ENCODE measurements at places on chromosomes 16 and 17.

DNA sequence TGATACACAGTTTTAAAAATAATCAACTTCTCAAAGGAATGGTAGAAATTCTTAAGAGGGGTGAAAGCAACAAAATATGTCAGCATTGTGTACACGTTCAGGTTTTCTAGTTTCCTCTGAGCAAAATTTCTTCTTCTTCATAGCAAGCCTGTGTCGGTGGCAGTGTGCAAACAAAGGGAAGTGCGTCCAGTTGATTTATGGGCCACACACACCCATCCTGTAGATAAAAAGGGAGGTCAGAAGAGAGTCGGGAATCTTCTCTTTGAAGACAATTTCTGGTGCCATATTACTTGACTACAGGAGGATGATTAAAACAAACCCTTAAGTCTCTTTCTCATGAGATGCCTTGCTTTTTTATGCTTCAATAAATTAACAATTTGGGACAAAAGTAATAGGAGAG lies 484.1 kb upstream of the SALL1 start:
- no peak for DNase-seq

DNA sequence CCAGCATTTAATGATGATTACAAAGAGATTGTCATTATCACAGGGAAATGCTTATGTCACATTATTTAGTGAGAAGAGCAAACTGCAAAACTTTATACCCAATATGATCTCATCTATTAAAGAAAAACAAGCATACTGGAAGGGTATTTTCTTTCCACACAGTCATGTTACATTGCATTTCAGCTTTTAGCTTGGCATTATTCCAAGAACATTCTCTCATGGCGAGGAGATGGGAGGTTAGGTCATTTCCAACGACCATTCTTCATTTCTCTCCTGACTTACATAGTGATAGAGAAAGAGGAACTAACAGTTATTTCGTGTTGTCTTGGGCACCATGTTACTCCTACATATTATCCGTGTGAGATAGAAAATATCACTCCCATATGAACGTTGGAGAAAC lies 309.4 kb upstream of the XYLT1 start:
- no peak for DNase-seq

DNA sequence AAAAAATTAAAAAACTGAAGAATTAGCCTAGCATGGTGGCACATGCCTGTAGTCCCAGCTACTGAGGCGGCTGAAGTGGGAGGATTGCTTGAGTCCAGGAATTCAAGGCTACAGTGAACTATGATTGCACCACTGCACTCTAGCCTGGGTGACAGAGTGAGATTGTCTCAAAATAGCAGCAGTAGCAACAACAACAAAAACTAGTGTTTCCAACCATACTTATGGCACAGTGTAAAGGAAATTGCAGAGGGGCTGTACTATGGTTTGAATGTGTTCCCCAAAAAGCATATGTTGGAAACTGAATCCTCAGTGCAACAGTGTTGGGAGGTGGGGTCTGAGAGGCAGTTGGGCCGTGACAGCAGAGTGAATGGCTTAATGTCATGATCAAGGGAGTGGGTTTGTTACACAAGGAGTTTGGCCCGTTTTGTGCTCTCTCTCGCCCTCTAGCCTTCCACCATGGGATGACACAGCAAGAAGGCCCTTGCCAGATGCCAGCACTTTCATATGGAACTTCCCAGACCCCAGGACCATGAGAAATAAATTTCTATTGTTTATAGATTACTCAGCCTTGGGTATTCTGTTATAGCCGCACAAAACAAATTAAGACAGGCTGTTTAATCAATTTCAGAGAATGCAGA lies 70.0 kb downstream of the PGS1 start:
- no peak for DNase-seq

GRCh38 chr17:66401364-66401763 lies 99.0 kb downstream of the PRKCA start:
- no peak for DNase-seq

DNA sequence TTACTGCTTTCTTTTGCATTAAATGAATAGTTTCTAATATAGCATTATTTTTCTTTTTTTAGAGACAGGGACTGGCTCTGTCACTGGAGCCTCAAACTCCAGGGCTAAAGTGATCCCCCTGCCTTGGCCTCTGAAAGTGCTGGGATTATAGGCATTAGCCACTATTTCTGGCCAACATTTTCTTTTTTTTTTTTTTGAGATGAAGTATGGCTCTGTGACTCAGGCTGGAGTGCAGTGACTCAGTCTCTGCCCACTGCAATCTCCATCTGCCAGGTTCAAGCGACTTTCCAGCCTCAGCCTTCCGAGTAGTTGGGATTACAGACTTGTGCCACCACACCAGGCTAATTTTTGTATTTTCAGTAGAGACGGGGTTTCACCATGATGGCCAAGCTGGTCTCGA lies 2.0 kb upstream of the DUXB start:
- DNase-seq = no peak

GRCh38 chr16:69773260-69773947 lies 11.3 kb downstream of the WWP2 start:
- DNase-seq = no peak

DNA sequence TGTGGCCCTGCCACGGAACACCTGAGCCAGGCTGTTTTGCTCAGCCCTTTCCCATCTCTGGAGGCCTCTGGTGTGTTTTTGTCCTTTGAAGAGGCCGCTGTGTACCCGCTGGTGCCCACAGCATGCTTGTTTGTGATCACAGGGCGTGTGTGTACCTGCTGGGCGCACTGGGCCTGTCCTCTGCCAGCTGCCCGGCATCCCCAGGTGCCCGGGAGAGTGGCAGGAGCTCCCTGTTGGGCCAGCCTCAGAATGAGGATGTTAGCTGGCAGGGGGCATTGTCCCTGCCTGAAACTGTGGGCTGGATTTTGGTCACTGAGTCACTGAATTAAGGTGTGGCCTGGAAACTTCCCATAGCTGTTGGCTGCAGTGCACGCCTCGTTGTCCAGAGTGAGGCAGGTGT lies 31.1 kb downstream of the BAIAP2 start:
- no peak for DNase-seq

DNA sequence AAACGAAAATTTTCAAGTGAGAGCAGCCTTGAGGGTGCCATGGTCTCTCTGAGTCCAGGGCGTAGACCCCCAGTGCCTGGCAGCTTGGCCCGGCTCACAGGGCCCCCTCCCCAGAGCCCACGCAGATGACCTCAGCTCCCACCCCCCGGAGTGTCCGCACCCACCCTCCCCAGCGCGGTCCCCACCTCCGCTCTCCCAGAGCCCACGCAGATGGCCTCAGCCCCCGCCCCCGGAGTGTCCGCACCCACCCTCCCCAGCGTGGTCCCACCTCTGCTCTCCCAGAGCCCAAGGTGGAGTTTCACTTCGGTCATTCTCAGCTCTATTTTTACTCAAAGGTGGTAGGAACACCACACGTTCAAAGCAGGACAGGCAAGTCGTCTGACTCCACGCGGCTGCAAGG lies 13.9 kb downstream of the ABR start:
- no peak for DNase-seq

- no peak for DNase-seq
Observed at GRCh38 chr16:2016407-2016922, 3.1 kb upstream of the NPW start.
